ENCODE measurements at places on chromosomes 1 and 21.

GRCh38 chr1:92990828-92991227 lies 29.6 kb upstream of the DIPK1A start:
- no peak for DNase-seq

DNA sequence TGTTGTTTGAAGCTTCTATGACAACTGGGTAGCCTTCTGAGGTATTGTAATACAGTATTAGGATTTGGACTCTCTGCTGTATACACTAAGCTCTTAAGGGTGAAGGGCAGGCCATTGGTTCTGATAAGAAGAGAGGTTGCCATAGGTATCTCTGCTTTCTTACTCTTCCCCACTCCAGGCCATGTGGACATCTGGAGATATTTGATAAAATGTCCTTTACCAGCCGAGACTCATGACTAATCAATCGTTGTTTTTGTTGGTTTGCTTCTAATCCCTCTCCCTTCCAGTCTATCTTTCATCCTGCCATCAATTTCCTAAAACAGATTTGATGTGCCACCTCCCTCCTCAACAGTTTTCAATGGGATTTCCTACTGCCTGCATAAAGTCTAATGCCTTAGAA lies 64.6 kb upstream of the WDR26 start:
- DNase-seq = no peak

DNA sequence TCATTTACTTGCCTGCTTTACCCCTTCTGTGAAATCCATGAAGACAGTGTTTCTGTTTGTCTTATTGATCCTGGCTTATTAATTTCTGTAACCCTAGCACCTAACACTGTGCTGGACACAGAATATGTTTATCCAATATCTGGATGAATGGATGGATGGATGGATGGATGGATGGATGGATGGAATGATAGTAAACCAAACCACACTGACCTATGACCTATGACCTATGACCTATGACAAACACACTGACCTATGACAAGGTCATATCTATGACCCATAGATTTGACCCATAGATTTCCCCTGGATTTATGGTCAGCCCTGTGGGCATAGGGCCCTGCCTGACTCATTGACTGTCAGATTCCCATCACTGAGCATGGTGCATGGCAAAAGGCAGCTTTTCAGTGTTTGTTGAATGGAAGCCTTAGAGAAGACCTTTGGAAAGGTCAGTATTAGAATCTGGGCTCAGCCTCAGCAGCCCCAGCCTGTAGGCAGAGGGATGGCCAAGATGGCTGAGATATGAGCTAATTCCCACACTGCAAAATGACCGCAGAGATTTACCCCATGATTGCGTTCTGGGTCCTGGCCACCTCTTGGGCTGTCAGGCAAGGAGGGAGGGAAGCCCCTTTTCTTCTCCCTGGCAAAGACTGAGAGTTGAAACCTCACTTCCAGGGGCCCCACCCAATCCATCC lies 24.6 kb downstream of the IGSF21 start:
- DNase-seq = no peak

DNA sequence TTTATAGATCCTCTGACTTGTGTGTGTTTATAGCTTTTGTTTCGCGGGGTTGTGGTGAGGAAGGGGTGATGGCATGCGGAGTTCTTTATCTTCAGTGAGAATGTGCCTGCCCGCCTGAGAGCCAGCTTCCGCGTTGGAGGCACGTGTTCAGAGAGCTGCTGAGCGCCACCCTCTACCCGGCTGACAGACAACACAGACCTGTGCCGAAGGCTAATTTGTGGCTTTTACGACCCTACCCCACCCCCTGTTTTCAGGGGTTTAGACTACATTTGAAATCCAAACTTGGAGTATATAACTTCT lies 14.4 kb upstream of the CD101 start:
- no peak for DNase-seq

- no peak for DNase-seq
These were observed 7.1 kb upstream of the TMEM61 start for GRCh38 chr1:54973205-54973921.

DNA sequence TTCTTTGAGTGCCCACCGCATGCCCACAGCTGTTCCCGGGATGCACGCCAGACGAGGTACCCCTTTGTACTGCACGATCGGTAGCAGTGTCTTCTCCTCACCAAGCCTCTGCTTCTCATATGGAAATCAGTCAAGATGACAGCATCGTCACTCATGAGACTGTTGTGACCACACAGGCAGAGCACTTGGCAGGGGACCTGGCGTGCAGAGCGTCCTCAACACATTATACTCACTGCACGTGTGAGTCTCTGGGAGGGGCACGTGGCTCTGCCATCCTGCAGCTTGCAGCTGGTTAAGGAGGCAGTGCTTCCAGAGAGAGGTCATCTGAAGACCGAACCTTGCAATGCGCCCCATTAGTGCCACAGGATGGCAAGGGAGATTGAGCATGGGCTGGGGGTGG lies 266.8 kb downstream of the NPHP4 start:
- DNase-seq = no peak

DNA sequence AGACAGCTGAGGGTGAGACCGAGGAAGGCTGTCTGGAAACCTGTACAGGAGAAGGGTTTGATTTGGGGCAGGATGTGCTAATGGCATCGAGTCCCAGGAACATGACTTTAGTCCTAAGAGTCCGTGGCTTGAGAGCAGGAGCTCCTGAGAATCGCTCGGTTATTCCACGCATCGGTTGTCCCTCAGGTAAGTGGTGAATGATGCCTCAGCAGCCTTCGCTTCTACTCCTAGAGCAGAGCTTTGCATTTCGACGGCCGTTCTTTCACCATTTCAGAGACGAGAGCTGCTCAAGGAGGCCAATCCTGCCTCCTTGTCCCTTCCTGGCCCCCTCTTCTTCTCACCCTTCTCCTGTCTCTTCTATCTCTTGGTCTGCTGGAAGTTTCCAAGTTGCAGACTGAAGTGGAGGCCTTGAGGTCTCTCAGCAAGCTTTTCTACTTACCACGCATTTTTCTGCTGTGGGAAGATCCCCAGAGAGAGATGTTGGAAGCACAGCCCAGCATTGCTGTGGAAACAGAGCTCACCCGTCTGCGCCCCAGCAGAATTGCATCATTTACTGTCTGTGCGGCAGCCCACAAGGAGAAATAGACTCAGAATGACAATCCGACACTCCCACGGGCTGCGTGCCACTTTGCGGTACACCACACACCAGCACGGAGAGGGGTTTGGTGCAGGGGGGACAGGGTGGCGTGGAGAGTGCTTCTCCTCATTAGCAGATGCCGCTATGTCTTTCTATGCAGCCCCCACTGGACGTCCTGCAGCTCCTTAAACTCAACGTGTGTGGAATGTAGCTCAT lies 270.7 kb upstream of the C1orf174 start:
- DNase-seq = no peak

DNA sequence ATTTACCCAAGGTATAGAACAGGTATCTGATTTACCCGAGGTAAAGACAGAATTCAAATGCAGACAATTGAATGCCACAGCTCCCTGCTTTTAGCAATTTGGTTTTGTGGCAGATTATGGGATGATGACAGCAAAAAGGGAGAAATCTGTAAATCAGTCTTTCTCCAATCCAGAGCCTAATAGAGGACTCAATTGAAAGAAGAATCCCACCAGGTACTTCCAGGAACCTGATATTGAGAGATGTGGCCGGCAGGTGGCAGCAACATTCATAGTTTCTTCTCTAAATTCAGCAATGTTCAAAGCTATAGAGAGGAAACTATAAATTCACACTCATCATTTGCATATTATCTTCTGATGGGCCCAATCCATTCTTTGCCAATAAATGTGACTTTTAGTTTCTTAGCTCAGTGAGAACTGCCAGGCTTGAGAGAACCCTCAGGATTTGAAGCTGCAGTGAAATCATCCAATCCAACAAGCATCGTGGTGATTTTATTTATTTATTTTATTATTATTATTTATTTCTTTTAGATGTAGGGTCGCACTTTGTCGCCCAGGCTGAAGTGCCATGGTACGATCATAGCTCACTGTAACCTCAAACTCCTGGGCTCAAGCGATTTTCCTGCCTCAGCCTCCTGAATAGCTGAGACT lies 9.8 kb upstream of the PHACTR4 start:
- DNase-seq = peak; percentile 20

DNA sequence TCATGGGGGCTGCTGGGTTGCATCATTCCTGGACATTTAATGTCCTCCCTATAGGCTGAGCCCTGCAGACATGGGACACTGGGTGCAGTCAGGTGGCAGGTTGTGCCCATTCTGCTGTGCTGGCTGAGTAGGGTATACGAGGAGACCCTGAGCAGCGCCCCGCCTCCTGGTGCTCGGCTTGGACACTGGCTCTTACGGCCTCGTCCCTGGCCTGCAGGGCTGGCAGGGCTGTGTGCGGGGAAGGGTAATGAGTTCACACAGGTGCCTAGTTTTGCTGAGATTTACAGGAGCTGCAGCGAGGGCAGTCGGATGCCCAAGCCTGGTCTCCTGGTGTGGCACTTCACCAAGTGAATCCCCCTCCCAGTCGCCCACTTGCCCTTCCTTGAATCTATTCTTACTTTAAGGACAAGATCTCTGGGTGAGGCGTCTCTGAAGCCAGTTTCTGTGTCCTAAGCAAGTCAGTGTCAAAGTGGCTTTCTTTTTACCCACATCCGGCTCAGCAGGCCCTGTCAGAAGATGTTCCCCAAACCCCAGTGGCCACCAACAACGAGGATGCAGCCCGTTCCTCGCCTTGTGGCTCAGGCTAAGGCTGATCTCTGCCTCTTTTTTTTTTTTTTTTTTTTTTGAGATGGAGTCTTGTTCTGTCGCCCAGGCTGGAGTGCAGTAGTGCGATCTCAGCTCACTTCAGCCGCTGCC lies 73.2 kb downstream of the MAN1C1 start:
- no peak for DNase-seq

- DNase-seq = no peak
These were observed 268.5 kb downstream of the DUSP10 start for GRCh38 chr1:221473411-221473810.

- no peak for DNase-seq
These were observed 143.4 kb upstream of the C8B start for GRCh38 chr1:57109247-57109646.

DNA sequence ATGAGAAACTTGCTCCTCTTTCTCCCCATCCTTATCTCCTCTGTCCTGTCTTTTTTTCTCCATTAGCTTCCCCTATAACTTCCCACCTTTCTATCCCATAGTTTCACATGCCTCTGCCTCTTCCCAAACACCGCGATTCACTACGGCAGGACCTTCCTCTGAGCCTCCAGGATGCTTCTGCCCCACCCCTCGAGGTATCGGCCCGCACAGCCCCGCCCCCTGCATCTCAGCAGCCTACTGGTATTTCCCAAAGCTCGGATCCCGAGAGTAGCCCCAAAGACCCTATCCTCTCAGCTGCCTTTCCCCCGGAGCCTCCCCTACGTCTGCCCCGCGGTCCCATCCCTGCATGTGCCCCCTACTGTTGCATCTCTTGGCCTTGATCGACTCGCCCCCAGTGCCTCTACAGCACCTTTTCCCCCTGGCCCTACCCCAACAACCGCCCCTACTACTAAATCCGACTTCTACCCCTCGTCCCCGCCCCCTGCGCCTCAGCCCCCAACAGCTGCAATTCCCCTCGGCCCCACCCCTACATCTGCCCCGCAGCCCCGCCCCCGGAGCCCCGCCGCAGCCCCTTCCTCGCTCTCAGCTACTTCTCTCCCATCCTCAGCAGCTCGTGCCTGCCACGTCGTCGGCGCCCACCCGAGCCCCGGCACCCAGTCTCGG lies 512 bp downstream of the PIAS3 start:
- peak; percentile 25 for DNase-seq

- DNase-seq = no peak
These were observed 62.3 kb downstream of the ANGPTL1 start for GRCh38 chr1:178808529-178808928.

- DNase-seq = no peak
These were observed 18.3 kb downstream of the LY9 start for GRCh38 chr1:160814316-160814715.

- no peak for DNase-seq
These were observed 107.4 kb downstream of the TBX19 start for GRCh38 chr1:168387781-168388760.

GRCh38 chr1:17744666-17745478 lies 10.3 kb upstream of the ACTL8 start:
- DNase-seq = no peak
